Stimulated activated CD4-positive, alpha-beta T cell treated with anti-CD3 and anti-CD28 coated beads, Interleukin-12 subunit alpha, Interleukin-12 subunit beta, amount 100 ng/mL, for 4 hours (primary cell): ENCODE measurements at places on chromosomes 2 and 18.

- DNase-seq: no peak
Measured at GRCh38 chr2:113216891-113217454, 43.2 kb downstream of the PSD4 start.

DNA sequence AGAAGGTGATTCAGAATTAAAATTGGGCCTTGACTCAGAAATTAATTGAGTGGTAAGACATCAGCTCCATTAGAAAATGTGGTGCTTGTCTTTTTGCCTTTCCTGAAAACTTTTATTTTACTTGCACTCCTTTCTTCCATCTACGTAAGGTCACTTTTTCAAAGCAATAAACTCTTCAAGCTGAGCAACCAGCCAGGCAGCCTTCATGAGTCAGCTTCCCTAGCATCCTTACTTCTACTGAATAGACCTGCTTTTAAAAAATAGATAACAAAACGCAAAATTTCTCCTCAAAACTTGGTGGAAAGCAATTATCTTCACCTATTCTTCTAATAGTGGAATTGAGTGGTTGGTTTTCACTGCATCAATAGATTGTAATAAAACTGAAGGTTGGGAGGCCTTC lies 504.2 kb downstream of the ARHGAP15 start:
- no peak for DNase-seq

DNA sequence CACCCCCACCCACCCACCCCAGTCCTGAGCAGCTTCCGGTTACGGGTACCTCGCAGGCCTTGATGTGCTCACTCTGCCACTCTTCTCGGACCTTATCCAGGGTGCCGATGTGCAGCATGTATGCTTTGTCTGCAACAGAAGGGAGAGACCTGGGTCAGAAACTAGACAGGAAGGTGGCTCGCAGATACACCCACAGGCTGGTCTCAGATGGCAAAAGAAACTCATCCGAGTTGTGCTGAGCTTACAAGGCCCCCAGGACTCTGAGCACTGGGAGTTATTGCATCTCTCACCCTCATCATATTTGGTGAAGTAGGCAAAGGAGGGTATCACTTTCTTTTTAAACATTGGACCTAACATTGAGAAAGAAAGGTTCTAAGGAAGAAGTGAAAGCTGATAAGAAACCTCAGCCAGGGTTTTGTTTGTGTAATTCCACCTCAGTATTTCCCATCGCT lies 30.6 kb upstream of the EPG5 start:
- DNase-seq: peak; percentile 9

GRCh38 chr18:56173542-56174220 lies 464.7 kb downstream of the TXNL1 start:
- no peak for DNase-seq

- DNase-seq: no peak
Measured at GRCh38 chr2:60440079-60440766, 113.2 kb downstream of the BCL11A start.

GRCh38 chr2:216285701-216286100 lies 86.6 kb downstream of the MARCHF4 start:
- no peak for DNase-seq

GRCh38 chr18:22302144-22302543 lies 115.6 kb downstream of the CTAGE1 start:
- DNase-seq: no peak

DNA sequence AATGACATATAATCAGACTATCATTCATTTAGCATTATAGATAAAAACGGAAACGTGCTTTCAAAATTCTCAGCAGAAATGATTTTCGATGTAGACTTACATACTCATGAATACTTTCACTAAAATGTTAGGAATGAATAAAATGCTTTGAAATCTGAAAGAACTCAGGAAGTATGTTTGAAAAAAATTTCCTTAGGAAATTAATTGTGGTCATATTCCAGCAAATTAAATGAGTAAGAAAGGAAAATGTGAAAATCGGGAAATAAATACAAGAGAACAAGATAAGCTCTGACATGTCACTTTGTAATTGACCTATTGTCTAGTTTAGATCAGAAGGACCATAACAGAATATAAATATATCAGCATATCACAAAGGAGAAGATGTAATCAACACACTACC lies 981.0 kb upstream of the CDH2 start:
- no peak for DNase-seq

DNA sequence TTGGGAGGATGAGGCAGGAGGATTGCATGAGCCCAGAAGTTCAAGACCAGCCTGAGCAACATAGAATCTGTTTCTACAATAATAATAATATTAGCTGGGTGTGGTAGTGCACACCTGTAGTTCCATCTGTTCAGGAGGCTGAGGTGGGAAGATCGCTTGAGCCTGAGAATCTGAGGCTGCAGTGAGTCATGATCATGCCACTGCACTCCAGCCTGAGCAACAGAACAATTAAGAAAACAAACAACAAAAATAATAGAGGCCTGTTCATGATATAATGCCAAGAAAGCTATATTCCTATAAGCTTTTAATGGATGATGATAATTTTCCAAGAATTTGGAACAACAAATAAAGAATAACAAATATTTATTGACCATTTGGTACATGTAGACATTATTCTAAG lies 6.9 kb upstream of the CCBE1 start:
- DNase-seq: no peak

GRCh38 chr2:26534865-26535662 lies 57.1 kb upstream of the OTOF start:
- DNase-seq: no peak

DNA sequence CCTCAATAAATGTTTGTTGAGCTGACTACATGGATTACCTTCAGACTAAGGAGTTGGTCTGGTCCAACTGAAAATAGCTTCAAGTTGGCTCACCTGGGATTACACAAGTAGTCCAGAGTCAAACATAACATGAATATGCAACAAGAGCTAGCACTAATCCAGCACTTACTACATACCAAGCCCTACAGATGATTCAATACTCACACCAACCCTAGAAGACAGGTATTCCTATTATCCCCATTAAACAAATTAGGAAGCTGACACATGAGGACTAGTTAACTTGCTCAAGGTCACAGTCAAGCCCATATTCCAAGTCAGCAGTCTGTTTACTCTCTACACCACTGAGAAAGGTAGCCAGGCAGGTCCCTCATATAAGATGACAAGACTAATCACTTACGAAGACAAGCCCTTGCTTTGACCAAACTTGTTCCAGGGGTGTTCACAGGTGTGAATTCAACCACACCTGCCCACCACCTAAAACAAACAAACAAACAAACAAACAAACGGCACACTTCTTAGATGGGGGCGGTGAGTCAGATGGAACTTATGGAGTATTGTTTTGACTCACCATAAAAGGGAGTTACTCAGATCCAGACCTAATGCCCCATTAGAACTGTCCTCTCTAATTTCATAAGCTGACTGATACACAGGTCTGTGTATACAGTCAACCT lies 29.1 kb downstream of the TMEM131 start:
- no peak for DNase-seq

- no peak for DNase-seq
Measured at GRCh38 chr18:11042247-11042646, 107.1 kb downstream of the PIEZO2 start.

- DNase-seq: no peak
Measured at GRCh38 chr2:138267161-138267901, 234.2 kb upstream of the SPOPL start.

- DNase-seq: no peak
Measured at GRCh38 chr2:143489145-143489544, 359.9 kb downstream of the ARHGAP15 start.

DNA sequence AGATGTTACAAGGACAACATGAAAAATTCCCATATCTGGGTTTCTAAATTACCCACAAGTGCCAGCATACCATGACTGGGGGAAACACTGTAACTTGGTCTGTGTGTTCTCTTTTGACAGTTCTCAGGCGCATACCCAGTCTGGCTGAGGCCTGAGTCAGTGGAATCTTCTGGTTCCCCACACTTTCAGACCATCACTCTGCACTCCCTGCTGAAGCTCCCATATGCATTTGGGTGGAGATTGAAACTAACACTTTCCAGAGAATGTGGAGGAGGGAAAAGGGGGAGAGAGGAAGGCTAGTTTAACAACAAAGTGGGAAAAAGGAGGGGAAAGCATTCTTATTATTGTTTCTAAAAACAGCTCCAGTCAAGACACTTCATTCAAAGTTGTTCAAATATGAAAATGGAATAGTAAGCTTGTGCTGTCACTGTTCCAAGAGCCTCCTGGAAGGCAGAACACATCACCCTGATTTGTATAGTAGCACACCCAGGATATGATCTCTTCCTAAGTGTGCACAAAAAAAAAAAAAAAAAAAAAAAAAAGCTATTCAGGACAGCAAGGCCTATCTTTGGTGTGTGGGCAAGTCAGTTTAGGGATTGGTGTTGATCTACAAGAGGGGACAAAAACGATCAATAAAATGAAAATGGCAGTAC lies 48.1 kb upstream of the CTIF start:
- DNase-seq: no peak

GRCh38 chr2:149828520-149829210 lies 241.1 kb upstream of the MMADHC start:
- DNase-seq: no peak

- no peak for DNase-seq
Measured at GRCh38 chr2:167697194-167697593, 550.2 kb downstream of the STK39 start.

- DNase-seq: peak; percentile 50
Measured at GRCh38 chr2:65055422-65056214, 598 bp upstream of the CEP68 start.

GRCh38 chr18:79964330-79965118 lies at the start of gene HSBP1L1:
Gene HSBP1L1, plus strand, starts transcription at chr18:79964643. Its CDS starts 93 bp downstream, at chr18:79964736.
- DNase-seq: peak; percentile 61

DNA sequence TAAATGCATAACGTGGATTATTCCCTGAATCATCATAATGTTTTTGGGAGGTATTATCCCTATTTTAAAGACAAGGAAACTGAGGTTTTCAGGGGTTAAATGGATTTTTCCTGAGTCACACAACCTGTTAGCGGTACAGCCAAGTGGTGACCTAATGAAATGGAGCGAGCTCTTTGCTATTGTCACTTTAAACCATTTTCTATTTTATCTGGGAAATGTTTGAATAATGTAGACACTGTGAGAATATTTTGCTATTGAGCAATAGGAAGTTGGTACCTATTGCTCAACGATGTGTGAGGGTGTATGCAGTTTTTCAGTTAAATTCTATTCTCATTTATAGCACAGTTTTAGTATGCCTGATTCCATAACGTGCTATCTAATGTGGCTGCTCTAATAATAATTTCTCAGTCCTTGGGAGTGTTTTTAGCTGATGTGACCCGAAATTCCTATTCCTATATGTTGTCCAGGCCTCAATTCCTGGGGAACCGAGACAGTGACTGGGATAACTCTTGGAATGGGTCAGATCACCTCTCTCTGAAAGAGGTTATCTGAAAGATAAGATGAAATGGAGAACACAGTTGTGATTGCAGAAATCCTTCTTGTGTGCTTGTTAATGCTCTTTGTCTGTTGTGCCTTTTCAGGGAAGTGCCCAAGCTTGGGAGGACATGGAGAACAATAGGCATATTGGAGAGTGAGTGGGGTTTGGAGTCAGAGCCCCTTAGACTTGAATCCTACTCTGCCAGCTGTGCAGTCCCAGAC lies 38.4 kb downstream of the ABCB11 start:
- DNase-seq: no peak
